Activated naive CD4-positive, alpha-beta T cell treated with Interleukin-2 at 50 U/mL for 16 hours (primary cell): ENCODE measurements at places on chromosomes 11 and 22.

DNA sequence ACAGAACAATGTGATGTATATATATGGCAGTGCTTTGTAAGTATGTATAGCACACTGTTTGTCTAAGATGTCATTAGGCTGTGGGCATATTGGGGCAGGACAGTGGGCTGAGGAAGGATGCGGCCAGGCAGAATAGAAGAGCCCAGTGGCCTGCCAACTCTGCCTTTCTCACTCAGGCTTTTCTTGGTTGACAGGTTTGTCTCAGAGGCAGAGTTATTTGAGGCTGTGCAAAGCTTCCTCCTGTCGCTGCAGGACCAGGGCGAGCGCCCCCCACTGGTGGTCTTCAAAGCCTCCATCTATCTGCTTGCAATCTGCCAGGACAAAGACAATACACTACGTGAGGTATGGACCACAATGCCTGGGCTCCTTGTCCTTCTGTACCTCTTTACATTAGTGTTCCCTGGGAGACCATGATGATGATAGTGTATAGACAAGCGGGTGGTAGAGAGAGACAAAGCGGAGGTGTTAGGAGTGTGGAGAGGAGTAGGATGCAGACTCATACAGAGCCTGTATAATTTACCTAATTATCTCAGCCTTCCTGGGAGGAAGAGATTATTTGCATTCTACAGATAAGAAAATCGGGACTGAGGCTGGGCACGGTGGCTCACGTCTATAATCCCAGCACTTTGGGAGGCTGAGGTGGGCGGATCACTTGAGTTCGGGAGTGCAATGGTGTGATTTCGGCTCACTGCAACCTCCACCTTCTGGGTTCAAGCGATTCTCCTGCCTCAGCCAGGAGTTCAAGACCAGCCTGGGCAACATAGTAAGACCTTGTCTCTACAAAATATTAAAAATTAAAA is 37.3 kb upstream of the CCDC134 start:
- DNase-seq = peak; percentile 24

DNA sequence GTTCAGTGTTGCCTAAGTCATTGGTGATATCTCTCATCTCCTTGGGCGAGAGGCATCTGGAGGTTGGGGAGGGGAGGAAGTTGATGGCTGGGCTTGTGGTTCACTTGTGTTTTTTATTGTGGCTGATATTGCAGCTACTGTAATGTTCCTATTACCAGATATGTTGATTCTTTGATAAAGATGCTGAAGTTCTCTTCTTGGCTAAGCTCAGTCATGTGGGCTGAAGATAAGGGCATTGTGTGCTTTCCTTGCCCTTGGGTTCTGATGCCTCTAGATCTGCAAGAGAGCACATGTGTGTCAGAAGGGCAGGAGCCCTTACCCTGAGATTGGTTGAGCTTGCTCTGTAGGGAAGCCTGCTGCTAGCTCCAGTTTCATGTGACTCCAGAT is 12.0 kb downstream of the STX3 start:
- no peak for DNase-seq

- DNase-seq = no peak
Measured at GRCh38 chr22:40751250-40751649, 67.9 kb downstream of the SLC25A17 start.

DNA sequence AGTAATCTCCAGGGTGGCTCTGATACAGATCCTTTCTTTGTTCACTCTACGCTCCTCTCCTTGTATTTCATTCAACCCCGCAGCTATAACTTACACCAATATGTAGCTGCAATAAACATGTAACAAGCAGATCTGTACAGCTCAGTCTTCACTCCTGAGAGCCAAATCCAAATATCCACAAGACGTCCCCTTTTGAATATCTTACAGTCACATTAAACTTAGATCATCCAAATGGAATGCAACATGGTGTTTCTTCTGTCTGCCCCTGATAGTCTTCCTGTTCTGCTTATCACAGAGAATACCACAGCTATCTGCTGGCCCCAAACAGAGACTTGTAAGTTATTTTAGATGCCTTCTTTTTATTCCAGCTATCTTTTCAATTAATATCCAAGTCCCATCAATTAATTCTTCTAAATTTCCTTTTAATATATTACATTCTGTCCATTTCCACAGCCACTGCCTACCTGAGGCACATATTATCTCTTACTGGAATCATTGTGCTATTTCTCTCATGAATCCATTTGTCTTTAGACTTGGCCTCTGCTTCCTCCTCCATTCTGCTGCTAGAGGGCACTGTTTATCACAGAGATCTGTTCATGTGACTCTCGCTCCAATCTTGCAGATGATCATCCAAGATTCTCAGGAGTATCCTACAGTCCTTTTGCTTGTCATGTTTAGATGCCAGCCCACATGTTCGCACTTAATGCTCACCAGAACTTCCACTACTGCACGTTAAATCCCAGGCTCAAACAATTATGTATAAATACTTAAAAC is 908.6 kb downstream of the NTM start:
- no peak for DNase-seq

DNA sequence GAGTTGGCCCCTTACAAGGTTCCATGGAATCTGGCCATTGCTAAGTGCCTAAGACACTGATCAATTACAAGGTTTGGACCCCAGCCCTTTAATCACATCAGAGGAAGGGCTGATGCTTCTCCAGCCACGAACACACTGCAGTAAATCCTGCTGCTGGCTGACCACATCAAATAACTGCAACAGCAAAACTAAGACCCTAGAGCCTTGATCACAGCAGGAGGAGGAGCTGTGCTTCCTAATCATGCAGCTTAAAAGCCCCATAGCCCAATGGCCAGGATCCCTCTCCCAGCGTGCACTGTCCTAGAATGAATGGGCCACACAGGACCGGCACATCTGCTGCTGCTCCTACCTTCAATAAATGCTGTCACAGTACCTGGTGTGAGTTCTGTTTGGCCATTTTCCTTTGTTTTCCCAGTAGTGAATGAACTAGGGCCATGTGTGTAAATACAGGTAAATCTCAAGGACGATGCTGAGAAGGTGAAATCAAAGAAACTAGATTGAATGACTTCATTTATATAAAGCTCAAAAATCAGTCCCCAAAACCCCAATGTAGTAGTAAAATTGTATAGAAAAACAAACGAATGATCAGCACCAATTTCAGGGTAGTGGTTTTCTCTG is 12.7 kb downstream of the ZP1 start:
- no peak for DNase-seq

DNA sequence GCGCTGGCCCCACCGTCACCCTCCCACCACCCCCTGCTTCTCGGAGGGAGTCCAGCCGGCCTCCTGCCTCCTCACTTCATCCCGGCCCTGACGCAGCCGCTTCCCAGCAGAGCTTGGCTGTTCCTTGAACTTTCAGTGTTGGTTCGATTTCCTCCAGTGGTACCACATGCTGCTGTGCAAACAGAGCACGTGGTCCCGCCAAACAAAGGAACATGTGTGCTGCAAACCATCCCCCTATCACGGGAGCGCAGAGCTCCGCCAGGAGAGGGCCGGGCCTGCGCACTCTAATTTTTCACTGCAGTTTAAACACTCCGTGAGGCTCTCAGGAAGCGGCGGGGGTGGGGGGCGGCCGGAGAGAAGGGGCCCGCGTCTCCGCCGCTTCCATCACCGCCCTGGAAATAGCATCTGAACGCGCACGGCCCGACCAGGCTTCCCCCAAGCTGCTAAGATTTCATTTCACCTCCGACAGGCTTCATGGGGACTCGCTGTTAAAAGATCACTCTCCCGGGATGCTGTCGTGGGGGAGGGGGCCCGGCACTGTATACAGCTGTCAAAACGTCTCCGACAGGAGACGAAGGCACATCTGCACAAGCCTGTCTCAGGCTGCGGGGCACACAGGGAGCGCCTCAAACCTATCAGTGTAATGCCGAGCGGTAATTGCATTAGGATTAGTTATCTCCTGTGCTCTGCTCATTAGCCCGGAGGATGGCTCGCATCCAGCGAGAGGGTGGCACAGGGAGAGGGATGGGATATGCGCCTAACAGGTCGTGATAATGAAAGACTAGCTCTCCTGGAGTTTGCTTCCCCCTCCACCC is 269.9 kb upstream of the SORL1-AS1 start:
- no peak for DNase-seq
